ENCODE measurements at places on chromosomes 16 and 17. TPM values are rescaled to one million over a fixed set of nuclear protein-coding genes. Genes with fewer than 3 reads are reported as not detected.

DNA sequence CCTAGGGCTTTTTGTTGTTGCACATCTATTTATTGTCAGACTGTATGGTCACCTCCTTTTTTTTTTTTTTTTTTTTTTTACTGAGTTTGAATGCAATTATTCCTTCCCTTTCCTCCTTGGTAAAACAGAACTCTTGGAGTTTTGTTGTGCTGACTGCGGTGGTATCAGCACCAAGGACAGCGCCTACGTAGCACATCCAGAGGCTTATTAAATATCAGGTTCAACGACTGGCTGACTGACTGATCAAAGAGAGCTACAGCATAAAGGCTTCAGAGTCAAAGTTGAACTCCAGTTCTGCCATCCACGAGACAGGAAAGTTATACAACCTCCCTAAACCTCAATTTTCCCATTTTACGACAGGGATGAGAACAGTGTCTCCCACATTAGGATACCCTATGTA, 86.1 kb upstream of the RBFOX1 start:
- no peak for DNase-seq
- H3K4me1 ChIP-seq, result no peaks in the 10 kb centered on the region

Gene PDE6G
- total RNA-seq, result 1.3 TPM

DNA sequence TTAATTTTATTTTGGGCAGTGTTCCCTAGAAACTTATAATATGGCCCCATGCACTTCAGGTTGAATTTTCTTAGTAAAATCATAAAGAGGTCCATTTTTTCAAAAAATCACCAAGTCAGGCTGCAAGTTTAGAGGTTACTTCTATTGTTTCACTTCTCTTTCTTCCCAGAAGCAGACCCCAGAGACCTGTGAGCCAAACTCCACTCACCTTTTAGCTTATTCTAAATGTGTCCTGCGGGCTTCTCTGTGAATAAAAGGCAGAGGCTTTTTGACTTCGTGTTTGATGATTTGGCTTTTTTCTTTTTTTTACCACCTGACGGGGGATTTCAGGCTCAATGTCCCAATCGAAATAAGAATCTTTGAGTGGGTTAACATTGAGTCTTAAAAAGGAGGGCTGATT, 7.4 kb downstream of the PRKCB start:
- H3K27ac ChIP-seq, result no peak overlapping the region
- no peak overlapping the region for H3K4me3 ChIP-seq

Gene SIRT7
- 98.5 TPM for total RNA-seq
